ENCODE measurements at places on chromosomes 3 and 15.

GRCh38 chr3:133295199-133295901 is 104.5 kb upstream of the BFSP2 start:
- no peak for DNase-seq

GRCh38 chr3:158753854-158754253 is 21.6 kb upstream of the RARRES1 start:
- DNase-seq: no peak

GRCh38 chr3:141091426-141091825 is 40.3 kb downstream of the SPSB4 start:
- DNase-seq: no peak

GRCh38 chr3:24614359-24614758 is 119.7 kb upstream of the THRB start:
- DNase-seq: no peak

DNA sequence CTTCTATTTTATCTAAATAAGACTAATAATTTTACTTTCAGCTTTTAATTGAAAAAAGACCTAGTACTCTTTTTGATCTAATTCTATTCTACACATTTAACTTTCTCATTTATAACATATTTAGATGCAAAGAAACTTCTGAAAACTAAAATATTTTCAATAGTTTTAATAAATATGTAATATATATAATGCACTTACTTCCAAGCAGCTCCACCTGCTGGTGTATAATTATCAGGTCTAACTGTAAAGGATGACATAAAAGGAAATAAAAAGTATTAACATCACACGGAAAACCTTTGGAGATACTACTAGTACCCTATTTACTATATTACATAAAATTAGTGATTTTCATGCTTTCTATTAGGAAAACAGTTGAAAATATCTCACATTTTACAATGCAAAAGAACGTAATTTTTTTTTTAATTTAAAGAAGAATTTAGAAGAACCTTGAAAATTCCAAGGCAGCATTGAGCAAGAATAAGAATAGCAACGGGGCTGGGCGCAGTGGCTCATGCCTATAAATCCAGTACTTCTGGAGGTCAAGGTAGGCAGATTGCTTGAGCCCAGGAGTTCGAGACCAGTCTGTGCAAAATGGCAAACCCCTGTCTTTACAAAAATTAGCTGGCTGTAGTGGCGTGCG is 10.2 kb downstream of the PLSCR5 start:
- no peak for DNase-seq

GRCh38 chr3:194306771-194307640 is 44.1 kb downstream of the CPN2 start:
- DNase-seq: no peak

DNA sequence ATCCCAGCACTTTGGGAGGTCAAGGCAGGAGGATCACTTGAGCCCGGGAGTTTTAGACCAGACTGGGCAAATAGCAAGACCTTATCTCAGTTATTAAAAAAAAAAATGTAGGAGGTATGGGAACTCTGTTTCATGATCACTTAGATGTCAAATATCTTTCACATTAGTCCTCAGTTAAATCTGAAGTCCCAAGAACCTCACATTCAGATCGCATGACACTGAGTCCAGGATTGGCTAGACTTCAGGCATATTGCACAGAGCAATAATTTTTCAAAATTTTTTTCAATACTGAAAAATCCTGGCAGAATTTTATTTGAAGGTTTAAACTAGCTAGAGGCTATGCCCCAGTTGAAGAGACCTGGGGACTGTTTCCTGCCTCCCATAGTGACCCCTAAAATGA is 56.3 kb upstream of the ZNF148 start:
- no peak for DNase-seq

DNA sequence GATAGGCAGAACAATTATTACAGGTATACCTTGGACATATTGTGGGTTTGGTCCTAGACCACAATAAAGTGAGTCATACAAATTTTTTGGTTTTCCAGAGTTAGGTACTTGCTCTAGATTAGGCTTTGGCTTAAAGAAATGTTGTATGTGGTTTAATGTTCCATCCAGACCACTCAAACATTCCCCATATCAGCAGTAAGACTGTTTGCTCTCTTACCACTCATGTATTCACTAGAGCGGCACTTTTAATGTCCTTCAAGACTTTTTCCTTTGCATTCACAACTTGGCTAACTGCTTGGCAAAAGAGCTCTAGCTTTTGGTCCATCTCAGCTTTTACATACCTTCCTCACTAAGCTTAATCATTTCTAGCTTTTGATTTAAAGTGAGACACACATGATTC is 250.5 kb upstream of the SETMAR start:
- no peak for DNase-seq

DNA sequence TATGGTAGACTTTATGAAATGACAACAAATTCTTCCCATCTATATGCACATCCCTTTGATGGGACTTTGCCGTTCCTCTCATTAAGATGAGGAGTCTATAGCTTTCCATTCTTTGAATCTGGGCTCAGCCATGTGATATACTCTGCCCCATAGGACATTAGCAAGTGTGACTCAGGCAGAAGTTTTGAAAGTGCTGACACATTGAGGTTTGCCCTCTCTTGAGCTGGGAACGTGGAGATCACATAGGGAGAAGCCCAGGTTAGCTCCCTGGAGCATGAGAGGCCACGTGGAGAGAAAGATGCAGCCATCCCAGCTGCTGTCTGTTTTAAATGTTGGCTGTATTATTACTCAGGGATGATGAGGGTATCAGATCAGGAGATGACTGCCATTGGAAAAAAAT is 67.7 kb upstream of the OXTR start:
- DNase-seq: no peak

- DNase-seq: no peak
Observed at GRCh38 chr15:53911431-53911830, 66.8 kb upstream of the UNC13C start.

GRCh38 chr3:12303534-12303933 is 14.7 kb downstream of the PPARG start:
- DNase-seq: no peak

GRCh38 chr15:67120009-67120838 is 54.8 kb downstream of the SMAD3 start:
- no peak for DNase-seq

DNA sequence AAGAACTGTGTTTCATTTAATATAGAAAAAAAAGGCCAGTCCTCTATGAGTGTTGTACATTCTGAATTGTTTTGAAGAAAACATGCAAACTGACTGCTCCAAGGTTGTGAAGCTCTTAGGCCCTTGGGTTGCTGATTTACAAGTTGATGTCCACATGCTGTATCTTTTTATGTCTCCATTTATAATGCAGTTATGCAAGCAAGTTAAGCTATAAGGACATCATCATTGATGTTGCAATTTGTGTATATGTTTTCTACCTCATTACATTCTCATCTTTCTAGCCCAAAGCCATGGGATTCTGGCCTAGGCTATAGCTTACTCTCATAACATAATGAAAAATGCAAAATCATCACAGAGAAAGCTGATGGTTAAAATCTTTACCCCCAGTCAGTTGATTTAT is 245.7 kb upstream of the AGTR1 start:
- DNase-seq: no peak

DNA sequence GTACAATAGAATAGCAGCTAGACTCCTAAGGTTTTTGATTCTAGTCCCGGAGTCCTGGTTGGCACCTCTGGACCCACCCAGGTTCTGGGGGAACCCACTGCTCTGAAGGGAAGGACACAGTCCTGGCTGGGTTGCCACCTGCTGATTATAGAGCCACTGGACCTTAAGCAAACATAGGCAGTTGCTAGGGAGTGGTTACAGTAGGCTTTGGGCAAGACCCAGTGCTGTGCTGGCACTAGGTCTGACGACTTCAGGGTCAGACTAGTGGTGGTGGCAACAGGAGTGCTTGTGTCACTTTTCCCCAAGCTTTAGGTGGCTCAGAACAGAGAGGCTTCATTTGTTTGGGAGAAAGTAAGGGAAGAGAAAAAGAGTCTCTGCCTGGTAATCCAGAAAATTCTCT is 109.8 kb upstream of the C3orf80 start:
- no peak for DNase-seq

DNA sequence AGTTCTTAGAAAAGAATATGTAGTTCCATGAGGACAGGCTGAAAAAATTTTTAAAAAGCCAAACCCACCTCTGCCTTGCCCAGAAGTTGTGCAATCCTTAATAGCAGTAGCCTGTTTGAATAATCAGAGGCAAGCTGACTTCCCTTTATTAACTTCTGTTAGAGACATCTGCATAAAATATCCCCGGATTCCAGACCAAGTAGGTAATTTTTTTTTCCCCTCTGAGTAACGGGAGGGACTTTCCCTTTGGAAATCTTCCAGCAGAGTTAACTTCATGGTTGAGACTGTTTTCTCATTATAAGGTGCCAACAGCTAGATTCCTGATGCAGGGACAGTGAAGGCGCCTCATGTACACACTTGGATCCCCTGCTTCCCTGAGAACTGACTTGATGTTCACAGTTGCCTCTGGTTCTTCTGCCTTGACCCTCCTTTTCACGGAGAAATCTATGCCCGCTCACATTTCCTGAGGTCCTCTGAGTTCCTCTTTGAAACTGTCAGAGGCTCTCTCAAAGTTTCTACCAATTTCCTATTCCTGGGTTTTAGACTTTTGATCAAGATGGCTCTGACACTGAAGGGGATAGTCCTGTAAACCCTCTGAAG is 227.6 kb upstream of the BHLHE40 start:
- no peak for DNase-seq

GRCh38 chr3:42190701-42191442 is 75.1 kb downstream of the CCK start:
- peak; percentile 36 for DNase-seq

GRCh38 chr3:106711650-106712049 is 665.6 kb upstream of the CCDC54 start:
- no peak for DNase-seq

DNA sequence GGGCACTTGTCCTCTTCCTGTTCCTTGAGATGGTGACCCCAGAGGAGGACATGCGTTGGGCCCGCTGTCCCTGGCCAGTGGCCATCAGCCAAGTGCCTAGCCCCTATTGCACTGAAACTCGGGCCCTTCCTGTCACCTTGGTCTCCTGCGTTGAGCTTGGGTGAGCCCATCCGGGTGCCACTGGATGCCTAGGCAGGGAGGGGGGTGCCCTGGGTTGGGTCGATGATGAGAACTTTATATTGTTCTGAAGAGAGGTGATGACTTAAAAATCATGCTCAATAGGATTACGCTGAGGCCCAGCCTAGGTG is 221.8 kb downstream of the SNRPN start:
- DNase-seq: no peak

DNA sequence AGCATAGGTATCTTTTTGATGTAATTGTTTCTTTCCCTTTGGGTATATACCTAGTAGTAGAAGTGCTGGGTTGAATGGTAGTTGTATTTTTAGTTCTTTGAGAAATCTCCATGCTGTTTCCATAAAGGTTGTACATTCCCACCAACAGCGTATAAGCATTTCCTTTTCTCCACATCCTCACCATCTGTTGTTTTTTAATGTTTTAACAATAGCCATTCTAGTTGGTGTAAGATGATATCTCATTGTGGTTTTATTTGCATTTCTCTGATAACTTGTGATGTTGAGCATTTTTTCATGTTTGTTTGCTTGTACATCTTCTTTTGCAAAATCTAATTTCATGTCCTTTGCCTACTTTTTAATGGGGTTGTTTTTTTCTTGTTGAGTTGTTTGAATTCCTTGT is 80.0 kb upstream of the TMC3 start:
- no peak for DNase-seq

- DNase-seq: no peak
Observed at GRCh38 chr3:143201045-143201444, 81.5 kb downstream of the CHST2 start.

DNA sequence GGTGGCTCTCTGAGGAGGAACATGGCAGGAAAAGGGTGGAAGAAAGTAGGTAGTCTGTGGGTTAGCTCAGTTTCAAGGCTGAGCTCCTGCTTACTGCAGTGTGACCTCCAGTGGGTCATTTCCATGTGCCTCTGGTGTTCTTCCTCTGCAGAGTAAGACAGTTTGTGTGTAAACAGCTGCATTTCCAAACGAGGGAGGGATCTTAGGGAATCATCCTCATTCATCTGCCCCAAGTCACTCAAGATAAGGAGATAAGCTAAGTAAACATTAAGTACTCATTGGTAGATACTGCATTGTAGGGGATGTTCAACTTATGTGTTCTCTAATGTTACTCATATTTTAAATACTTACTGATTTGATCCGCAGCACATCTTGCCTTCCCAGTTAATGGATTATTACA is 83.6 kb downstream of the CLSTN2 start:
- DNase-seq: no peak

GRCh38 chr15:101539930-101540329 is 50.4 kb upstream of the PCSK6 start:
- DNase-seq: no peak

DNA sequence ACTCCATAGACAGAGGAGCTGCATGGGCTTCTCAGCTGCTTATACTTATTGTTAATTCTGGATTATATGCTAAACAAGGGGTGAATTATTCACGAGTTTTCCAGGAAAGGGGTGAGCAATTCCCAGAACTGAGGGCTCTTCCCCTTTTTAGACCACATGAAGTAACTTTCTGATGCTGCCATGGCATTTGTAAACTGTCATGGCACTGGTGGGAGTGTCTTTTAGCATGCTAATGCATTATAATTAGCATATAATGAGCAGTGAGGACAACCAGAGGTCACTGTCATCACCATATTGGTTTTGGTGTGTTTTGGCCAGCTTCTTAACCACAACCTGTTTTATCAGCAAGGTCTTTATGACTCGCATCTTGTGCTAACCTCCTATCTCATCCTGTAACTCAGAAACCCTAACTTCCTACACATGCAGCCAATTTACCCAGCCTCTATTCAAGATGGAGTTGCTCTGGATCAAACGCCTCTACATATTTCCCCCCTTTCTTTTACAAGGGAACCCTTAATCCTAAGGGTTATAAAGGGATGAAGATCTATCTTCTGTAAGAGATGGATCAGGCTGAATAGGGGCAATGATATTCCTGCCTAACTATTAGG is 12.1 kb upstream of the DMXL2 start:
- DNase-seq: no peak

GRCh38 chr3:156413293-156413892 is 141.5 kb downstream of the SSR3 start:
- DNase-seq: no peak

- no peak for DNase-seq
Observed at GRCh38 chr3:10955711-10956453, 36.7 kb upstream of the SLC6A1 start.

GRCh38 chr3:81643721-81644120 is 117.7 kb downstream of the GBE1 start:
- no peak for DNase-seq
